ENCODE measurements at places on chromosomes 1 and 21.

- no peak for DNase-seq
Measured at GRCh38 chr1:2376261-2376741, 15.1 kb downstream of the MORN1 start.

DNA sequence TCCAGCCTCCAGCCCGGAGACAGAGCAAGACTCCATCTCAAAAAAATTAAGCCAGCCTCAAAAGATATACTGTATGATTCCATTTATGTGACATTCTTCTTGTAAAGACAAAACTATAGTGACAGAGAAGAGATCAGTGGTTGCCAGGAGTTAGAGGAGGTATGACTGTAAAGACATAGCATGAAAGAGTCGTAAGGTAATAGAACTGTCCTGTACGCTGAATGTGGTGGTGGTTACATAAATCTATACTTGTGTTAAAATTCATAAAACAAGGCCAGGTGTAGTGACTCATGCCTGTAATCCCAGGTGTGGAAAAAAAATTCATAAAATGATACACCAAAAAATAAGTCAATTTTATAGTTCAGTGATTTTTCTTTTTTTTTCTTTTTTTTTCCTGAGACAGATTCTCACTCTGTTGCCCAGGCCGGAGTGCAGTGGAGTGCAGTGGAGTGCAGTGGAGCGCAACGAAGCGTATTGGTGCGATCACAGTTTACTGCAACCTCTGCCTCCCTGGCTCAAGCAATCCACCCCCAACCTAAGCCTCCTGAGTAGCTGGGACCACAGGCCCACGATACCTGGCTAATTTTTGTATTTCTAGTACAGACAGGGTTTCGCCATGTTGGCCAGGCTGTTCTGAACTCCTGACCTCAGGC is 84.9 kb upstream of the CXADR start:
- DNase-seq = no peak

DNA sequence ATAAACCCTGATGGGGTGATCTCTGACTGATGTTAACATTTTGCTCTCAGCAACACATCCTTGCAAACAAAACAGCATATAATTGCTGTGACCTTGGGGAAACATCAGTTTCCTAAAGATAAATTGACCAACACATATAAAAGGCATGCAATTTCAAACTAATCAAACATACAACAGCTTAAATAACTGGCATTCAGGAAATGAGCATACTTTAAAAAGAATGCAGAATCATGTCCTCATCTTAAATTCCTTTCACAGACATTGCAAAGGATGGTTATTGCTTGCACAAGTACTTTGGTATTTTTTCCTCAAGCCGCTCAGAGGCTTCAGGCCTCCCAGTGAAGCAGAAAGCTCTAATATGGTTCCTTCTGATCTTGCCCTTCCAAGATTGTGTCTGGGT is 53.4 kb upstream of the RGS18 start:
- DNase-seq = no peak

GRCh38 chr1:206961668-206962067 is 8.6 kb downstream of the FCAMR start:
- no peak for DNase-seq

- no peak for DNase-seq
Measured at GRCh38 chr1:77118712-77119111, 100.5 kb downstream of the PIGK start.

GRCh38 chr1:198520524-198521254 is 19.8 kb downstream of the ATP6V1G3 start:
- no peak for DNase-seq

DNA sequence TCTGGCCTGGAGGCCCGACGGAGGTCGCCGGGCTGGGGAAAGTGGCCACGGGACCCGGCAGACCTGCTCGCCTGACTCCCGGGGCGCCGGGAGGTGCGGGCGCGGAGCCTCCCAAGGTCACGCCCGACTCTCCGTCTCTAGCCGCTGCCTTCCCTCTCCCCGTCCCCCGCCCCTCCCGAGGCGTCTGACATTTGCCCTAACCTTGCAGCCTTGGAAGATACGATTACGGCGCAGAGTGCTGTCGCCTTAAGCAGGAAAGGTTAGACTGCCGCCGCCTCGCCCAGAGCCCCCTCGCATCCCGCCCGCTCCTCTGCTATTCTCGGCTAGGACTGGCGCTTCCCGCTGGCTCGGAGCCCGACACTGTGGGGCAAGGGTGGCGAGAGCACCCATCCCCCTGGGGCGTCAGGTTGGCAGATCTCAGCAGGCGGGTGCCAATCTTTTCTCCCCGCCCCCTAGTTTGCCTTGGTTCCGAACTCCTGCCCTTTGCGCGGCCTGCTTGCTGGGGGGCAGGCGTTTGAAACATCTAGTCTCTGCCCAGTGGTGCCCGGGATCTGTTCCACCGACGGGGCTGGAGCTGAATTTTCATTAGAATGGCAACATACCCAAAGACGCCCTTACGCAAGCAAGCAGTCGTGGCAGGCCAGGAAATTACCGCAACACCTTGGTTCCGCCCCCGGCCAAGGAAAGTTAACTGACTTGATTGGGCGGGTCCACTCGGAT is 835 bp downstream of the PGM1 start:
- DNase-seq = peak; percentile 53

GRCh38 chr1:211035821-211036380 is 98.0 kb downstream of the KCNH1 start:
- no peak for DNase-seq

DNA sequence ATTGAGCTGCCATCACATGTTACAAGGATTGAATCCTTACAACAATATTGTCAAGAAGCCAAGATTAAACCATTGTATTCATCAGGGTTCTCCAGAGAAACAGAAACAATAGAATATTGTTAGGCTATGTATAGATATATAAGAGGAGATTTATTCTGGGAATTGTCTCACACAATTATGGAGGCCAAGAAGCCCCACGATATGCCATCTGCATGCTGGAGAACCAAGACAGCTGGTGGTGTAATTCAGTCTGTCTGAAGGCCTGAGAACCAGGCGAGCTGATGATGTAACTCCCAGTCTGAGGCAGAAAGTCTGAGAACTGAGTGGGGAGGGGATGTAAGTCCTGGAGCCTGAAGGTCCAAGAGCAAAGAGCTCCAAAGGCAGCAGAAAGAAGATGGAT is 14.5 kb upstream of the TTF2 start:
- DNase-seq = no peak

DNA sequence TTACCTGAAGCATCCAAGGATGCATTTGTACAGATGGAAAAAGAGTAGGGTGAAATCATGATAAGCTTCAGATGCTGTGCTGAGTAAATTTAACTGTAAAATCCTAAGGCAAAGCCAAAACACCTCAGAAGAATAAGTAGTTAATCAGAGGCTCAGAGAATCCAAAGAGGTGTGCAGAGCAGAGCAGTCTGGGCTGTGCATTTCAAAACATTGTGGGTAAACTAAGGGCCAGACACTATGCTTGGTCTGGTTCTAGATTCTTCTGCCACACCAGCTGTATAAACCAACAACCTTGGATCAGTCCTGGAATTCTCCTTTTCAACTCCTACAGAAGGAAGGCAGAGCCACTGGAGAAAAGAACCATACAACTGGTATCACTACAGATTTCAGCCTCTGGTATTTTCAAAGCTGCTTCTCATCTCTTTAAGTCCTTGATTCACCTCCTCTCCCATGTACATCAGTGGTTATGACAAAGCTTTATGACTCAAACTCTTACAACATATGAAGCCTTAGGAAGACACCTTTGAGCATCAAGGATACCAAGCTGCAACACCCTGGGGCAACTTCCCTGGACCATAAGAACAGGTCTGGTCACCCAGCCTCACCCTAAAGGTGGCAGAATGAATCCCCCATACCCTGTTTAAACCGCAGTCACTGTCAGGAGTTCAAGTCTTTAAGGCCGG is 11.6 kb upstream of the HIPK1 start:
- DNase-seq = no peak

DNA sequence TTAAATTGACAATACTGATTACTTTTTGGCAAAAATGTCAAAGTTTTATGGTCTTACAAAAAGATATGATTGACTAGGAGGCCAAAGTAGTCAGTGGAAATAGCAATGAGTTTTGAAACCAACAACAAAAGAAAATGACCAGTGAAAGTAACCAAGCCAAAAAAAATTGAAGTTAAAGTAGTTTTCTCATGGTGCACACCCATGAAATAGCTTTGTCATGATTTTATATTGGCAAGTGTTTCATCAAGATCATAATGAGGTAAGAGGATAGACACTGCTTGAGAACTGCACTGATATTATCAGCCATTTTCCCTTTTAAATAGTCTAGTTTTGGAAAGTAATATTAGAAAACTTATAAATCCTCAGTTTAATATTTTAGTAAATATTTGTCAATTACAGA is 206.2 kb upstream of the ADAMTS5 start:
- no peak for DNase-seq

GRCh38 chr1:211639475-211640300 is 35.7 kb downstream of the NEK2 start:
- DNase-seq = no peak

GRCh38 chr1:37999430-38000232 is 5.7 kb downstream of the FHL3 start:
- no peak for DNase-seq

- DNase-seq = no peak
Measured at GRCh38 chr1:25879675-25880074, 4.2 kb upstream of the PAQR7 start.

DNA sequence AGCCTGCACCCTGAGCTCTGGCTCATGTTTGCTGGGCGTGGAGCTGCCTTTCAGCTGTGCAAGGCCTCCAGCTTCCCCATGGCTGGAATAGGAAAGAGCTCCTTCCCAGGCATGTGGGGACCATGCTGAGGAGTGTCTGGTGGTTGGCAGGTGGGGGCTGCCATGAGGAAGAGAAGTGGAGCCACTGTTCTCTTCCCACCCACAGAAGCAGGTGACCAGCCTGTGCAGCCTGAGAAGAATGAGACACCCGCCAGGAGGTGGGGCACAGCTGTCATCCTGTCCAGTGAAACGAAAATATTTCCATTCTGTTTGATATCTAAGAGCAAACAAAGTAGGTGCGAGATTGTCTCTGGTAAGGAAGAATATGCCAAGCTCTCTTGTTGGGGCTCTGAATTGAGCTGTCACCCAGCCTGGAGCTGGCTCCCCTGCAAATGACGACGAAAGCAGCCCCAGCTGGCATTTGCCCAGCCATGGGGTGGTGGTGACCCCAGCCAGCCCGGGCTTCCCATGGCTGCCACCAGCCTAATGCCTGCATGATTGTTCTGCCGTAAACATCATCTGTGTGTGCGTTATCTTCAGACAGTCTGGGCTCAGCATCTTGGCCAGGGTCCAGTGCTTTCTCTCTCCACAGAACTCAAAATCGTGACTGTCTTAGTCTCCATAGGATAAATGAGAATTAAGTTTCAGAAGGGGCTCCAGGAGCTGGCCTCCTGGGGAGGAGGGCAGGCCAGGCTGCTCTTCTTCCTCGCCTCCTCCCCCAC is 429.8 kb upstream of the VAMP3 start:
- DNase-seq = no peak

DNA sequence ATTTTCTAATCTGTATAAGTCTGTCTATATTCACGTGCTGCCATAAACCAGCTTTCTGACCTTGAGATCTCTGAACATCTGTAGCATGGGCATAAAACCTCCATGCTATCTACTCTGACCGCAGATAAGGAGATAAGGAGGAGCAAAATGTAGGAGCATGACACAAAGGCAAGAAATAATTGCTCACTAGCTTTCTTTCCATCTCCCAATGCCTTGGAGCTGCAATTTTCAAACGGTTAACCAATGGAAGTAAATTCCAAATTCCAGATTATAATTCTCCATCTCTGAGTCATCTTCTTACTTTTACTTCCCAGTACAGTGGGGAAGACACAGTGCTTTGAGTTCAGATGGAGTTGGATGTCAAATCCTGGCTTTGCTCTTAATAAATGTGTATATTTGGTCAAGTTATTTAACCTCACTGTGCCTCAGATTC is 41.6 kb downstream of the CD58 start:
- no peak for DNase-seq

DNA sequence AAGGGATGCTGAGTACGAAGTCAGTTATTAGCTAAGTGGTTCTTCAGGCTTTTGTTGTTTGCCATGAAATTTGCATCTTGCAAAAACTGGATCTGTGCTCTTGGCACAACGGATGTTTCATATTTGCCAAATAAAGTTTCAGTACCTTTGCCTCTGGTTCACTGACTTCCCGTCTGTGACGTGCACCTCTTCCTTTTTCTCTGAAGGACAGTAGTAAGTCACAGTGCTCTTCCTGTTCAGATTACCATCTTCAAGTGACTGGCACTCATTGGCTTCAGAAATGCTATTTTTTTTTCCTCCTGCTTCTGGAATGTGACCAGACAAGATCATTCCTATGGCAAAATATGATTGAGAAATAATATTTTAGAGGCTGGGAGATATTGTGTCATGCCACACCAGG is 75.9 kb upstream of the GREM2 start:
- DNase-seq = no peak

DNA sequence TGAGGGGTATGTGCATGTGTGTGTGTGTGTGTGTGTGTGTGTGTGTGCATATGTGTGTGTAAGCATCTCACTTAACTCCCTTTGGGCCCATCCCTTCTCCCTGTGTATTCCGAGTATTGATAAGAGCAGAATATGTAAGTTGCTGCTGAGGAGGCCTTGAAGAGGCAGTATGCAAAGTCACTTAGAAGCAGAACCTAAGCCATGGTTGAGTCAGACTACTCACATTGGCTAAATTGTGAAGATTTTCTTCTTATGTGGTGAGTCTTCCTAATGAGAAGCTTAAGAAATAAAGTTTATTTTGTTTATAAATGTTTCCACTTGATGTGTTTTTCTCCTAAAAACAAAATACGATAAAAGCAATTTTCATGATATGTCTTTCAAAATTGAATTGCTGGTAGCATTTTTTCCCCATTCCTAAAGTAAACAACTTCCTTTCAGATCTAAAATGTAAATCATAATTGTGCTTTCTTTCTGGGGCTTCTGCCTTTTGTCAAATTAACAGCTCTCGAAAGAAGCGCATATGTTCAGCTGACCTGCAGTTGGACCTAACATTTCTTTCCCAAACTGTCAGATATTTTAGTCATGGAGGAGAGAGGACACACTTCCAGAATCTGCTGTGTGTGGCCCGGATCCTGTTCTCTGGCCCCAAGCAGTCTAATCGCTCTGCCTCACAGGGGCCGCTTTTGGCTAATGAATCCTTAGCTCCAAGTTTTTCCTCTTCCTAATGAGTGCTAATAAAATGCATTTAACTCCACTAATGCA is 284.0 kb downstream of the DUSP10 start:
- DNase-seq = no peak

DNA sequence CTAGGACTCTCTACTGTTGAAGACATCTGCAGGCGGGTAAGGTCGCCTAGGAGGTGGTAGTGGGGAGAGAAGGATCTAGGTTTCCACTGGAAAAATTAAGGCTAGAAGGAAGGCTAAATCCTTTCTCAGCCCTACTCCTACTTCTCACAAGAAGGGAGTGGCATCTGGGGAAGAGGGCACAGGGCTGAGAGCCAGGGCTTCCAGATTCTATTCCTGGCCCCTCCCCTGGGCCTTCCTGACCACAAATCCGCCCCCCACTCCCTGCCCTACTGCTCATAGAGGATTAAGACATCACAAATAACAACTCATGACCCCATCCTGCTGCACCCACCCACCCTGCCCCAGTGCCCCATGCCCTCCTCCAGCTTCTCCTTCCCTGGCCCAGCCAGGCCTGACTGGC is 2.5 kb downstream of the PHLDA3 start:
- DNase-seq = no peak

GRCh38 chr1:41790351-41790750 is 128.4 kb downstream of the HIVEP3 start:
- no peak for DNase-seq

GRCh38 chr1:61083013-61083806 is 849 bp downstream of the NFIA start:
- no peak for DNase-seq

- no peak for DNase-seq
Measured at GRCh38 chr21:35616090-35616489, 444.2 kb downstream of the SETD4 start.

- DNase-seq = no peak
Measured at GRCh38 chr1:246397046-246397445, 110.0 kb downstream of the SMYD3 start.

- DNase-seq = no peak
Measured at GRCh38 chr1:19202396-19202795, 7.7 kb downstream of the UBR4 start.

Data from activated T-helper 1 cell treated with anti-CD3 and anti-CD28 coated beads, Interleukin-2, amount 50 U/mL, for 16 hours (primary cell).